ENCODE measurements at places on chromosomes 1 and 21.

DNA sequence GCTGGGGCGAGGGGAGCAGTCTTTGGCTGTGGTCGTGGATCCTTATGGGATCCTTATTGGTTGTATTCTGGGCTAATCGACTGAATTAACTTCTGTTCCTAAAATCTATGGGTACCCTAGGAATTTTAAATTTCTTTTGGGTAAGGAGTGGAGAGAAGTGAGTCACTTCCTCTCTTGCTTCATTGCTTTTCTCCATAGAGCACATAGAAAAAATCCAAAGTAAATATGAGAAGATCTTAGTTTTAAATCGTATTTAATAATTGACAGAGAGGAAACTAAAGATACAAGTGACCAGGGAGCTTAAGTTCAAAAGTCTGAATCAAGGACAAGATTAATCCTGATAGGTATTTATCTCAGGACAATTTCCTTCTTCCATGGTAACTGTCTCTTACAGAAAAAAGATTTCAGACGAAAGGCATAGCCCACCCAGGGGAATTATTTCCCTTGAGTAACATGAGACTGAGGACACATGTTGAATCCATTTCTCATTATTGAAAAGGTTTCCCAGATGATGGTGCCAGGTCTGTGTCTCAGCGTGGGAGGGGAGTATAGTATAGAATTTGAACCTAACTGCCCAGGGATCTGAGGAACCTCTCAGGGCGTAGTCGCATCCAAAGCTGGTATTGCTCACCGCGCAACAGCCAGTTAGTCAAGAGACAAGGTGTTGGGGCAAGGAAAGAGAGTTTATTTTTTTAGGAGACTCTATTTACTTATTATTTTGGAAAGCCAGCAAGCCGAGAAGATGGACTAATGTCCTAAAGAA lies 28.7 kb upstream of the FASLG start:
- DNase-seq, result no peak

DNA sequence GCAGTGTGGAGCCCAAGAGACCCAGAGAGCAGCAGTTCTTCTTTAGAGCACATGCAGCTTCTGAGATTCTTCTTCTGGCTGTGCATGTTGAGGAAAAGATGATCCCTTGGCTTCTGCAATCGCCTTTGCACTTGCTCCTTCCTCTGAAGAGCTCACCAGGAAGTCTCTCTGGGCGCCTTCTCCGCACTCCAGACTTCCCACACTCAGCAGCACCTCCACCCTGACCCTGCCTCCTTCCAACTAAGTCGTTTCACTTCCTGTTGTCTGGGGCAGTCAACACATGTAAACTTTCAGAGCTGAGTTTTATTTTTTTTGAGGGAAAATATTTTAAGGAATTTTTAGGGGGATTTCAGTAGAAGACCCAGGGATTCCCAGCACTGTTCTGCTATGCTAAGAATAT lies 73.4 kb upstream of the F3 start:
- peak; percentile 42 for DNase-seq

GRCh38 chr1:209456878-209457277 lies 126.6 kb upstream of the CAMK1G start:
- no peak for DNase-seq

DNA sequence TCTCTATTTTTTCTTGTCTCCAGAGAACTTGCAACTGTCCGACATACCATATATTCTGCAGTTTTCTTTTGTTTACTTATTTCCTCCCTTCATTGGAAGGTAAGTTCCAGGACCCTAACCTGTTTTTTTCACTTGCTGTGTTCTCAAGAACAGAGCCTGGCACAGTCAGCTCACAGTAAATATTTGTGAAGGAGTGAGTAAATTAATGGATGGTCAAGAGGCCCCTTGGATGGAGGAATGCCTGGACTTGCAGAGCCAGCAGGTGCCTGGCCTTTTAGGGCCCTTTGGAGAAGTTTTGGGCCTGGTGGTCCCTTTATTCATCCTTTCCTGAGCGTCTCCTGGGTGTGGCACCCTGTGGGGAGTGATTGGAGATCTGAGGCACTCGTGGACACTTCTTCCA lies 182.1 kb upstream of the POU3F1 start:
- DNase-seq, result no peak

GRCh38 chr1:221734187-221734586 lies 7.7 kb downstream of the DUSP10 start:
- no peak for DNase-seq

Measured in endodermal cell (in vitro differentiated cells).